Cerebellar cortex (tissue), 1 donor: ENCODE measurements at places on chromosomes 4 and X.

- no peak for DNase-seq
These were observed 111.8 kb upstream of the DKK2 start for GRCh38 chr4:107147873-107148272.

- DNase-seq: no peak
These were observed 74.3 kb upstream of the PPP2R3B start for GRCh38 chrX:460823-461640.

DNA sequence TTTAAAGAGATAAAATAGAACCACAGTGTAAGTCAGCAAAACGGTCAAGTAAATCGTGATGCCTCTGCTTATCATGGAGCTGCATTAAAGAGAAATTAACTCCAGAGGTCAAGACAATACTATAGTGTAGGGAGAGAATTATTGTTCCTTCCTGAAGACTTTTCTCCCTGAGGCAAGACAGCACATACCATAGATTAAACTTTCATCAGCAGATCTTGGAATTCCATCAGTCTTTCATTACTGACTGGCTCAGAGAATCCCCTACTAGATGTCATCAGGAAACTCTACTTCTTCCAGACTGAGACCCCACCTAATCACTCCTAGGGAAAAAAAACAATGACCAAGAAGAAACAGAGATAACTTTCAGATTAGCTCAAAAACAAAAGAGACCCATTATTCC, 131.3 kb downstream of the NSUN7 start:
- no peak for DNase-seq

DNA sequence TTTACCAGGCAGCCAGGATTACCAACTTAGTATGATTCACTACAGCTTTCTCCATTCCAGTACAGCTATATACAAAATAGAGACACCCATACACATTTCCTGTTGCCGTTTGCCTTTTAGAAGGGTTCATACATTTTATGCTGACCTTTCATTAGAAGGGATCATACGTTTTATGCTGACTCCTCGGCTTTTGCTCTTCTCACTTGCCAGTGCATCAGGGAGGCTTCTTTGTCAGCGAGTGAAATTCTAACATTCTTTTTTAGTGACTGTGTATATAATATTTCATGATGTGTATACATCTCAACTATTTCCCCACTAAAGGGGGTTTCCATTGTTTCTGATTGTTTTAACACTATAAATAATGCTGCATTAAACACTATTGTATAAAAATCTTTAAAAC, 552.6 kb downstream of the TRIML1 start:
- no peak for DNase-seq

GRCh38 chr4:47643845-47644244, 158.8 kb downstream of the ATP10D start:
- no peak for DNase-seq

- DNase-seq: no peak
These were observed 178.4 kb downstream of the TECRL start for GRCh38 chr4:64230709-64231310.

GRCh38 chrX:20320461-20321159, 53.9 kb upstream of the RPS6KA3 start:
- no peak for DNase-seq

- DNase-seq: no peak
These were observed 29.9 kb upstream of the PROM1 start for GRCh38 chr4:16113741-16114140.

- DNase-seq: no peak
These were observed 347.4 kb downstream of the FAM47B start for GRCh38 chrX:35289952-35290351.

- DNase-seq: no peak
These were observed 40.7 kb downstream of the LARP7 start for GRCh38 chr4:112677519-112678091.

GRCh38 chrX:50103866-50104566, 96.8 kb downstream of the AKAP4 start:
- DNase-seq: no peak

GRCh38 chrX:112846187-112846586, 5.6 kb upstream of the AMOT start:
- DNase-seq: no peak

- DNase-seq: no peak
These were observed 60.6 kb downstream of the POLR2B start for GRCh38 chr4:57039345-57039744.

GRCh38 chr4:148344352-148344751, 97.9 kb downstream of the NR3C2 start:
- no peak for DNase-seq

- DNase-seq: peak; percentile 17
These were observed 418 bp downstream of the TAB3 start for GRCh38 chrX:30888526-30889146.

- no peak for DNase-seq
These were observed 325.4 kb upstream of the FRG1 start for GRCh38 chr4:189615217-189615663.

- no peak for DNase-seq
These were observed 288.1 kb upstream of the PCDH10 start for GRCh38 chr4:132860976-132861375.

GRCh38 chr4:159698336-159698735, 595.5 kb downstream of the RAPGEF2 start:
- no peak for DNase-seq

- DNase-seq: no peak
These were observed 33.9 kb downstream of the GPRIN3 start for GRCh38 chr4:89273741-89274141.

- no peak for DNase-seq
These were observed 119.3 kb downstream of the ZNF330 start for GRCh38 chr4:141339966-141340365.

DNA sequence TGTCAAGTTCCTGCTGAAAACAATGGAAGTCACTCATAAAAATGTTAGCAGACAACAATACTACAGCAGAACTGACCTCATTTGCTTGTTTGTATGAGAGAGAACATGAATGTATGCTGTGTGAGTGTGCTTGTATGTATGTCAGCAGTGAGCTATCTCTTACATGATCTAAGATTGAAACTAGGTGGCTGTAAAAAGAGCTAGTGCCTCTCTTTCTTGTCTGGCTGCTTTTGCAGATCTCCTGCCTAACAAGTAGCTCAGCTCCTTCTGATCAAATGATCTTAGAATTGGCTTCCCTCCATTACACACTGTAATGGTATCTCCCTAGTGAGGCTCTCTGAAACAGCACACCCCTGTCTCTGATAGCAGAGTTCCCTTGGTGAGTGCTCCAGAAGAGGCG, 20.7 kb downstream of the PAK3 start:
- no peak for DNase-seq

GRCh38 chr4:159069922-159070321, 33.0 kb upstream of the RAPGEF2 start:
- DNase-seq: no peak

GRCh38 chr4:74367656-74368290, 2.8 kb downstream of the EREG start:
- no peak for DNase-seq

- DNase-seq: no peak
These were observed 16.0 kb upstream of the PRRG1 start for GRCh38 chrX:37332987-37333658.

DNA sequence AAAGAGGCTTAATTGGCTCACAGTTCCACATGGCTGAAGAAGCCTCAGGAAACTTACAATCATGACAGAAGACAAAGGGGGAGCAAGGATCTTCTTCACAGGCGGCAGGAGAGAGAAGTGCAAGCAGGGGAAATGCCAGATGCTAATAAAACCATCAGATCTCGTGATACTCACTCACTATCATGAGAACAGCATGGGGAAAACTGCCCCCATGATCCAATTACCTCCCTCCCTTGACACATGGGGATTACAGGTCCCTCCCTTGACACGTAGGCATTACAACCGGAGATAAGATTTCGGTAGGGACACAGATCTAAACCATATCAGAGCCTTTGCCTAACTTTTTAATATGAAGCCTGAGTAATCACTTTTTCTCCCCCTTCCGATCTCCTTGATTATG, 43.7 kb upstream of the MAPK10 start:
- no peak for DNase-seq

GRCh38 chr4:114807357-114807756, 208.8 kb downstream of the UGT8 start:
- no peak for DNase-seq

- no peak for DNase-seq
These were observed 8.6 kb downstream of the SPATA4 start for GRCh38 chr4:176186671-176187395.

DNA sequence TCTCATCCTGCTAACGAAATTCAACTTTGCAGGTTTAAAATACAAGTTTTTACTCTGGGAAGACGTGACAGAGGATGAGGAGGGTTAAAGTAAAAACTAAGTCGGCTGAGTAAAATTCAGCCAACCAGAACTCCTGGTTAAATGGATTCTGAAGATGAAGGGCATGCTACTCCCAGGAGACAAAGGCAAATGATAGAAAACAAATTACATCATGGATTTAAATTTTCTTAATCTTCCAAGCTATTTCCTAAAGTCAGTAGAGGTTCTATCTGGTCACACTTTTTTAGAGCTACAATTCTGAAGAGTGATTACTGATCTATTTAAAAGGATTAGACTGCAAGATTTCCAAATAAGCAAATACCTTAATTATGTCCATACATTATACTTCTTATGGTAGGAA, 47.9 kb downstream of the ZNF827 start:
- DNase-seq: no peak

DNA sequence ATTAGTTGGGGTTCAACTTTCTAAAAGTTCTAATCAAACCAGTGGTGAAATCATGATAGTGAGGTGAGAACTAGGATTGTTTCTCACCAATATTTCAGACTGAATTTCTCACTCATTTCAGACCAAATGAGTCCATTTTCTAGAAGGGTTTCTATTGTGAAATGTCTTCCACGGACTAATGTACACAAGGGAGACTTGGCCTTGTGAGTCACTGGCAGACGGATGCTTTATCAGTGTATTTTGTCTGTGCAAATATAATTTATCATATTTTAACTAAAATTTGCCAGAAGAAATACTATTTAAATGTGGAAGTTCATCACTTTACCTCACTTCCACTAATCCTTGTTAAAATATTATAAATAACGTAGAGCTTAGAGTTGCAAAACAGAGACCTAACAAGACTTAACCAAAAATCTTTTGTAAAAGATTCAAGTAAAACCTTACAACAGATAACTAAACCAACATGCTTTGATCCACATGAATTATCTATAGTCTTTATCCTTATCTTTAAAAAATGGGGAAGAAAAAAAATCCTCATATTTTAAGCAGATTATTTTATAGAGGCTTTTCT, 506.0 kb upstream of the FAM241A start:
- DNase-seq: no peak

GRCh38 chr4:152618971-152619370, 60.8 kb downstream of the TMEM154 start:
- no peak for DNase-seq

DNA sequence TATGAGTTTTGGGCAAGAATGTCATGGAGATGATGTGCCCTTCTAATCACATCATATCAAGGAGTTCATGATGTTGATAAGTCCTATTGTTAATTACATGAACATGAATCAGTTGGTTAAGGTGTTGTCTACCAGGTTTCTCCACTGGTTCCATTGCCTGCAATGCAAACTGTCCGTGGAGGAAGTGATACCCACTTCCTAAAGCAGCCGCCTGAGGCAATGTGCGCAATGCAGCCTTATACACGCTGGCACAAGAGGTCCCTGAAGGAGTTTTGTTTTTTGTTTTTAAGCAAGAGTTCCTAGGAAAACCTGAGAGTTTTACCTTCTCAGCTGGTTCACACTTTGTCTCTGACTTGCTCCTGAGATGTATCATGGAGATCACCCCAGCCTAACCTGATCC, 5.9 kb upstream of the GPKOW start:
- no peak for DNase-seq

GRCh38 chr4:16745009-16745635, 153.3 kb downstream of the LDB2 start:
- DNase-seq: no peak

- no peak for DNase-seq
These were observed 41.0 kb upstream of the DMD start for GRCh38 chrX:33252306-33252825.

- DNase-seq: no peak
These were observed 219.7 kb upstream of the TENM3 start for GRCh38 chr4:182023469-182023868.

DNA sequence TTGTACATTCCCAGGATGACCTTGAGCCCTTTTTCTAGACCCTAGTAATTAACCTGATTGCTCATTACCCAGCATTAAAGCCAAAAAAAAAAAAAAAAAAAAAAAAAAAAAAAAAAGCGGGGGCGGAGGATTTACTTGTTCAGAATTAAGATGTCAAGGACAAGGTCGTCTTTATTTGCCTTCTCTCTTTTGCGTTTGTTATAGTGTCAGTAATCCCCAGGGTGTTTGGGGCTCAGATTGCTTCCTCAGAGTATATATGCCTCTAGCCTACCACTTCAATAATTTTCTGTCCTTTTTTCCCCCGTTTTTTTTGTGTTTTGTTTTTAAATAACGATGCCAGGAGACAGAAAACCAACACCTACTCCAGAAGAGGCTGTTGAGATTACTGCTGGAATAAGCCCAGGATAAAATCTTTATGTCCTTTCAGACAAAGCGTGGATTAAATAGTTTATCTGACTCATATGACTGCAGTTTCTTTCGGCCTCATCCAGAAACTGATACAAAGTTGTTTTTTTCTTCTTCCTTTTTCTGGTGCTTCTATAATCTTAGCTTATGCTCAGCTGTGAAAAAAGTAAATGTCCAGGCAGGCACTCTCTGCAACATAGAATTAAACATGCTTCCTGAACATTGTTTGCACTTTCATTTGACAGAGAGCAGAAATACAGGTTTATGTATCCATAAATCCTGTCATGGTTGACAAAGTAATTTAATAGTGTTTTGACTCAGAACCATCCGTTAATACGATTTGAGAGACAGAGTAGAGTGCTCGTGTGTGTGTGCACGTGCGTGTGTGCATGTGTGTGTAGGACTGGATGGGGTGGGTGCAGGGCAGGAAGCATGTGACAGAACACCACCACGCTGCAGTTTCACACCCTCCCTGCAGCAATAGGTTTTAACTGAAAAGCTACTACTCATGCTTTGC, 138.6 kb downstream of the AFF1 start:
- DNase-seq: no peak

DNA sequence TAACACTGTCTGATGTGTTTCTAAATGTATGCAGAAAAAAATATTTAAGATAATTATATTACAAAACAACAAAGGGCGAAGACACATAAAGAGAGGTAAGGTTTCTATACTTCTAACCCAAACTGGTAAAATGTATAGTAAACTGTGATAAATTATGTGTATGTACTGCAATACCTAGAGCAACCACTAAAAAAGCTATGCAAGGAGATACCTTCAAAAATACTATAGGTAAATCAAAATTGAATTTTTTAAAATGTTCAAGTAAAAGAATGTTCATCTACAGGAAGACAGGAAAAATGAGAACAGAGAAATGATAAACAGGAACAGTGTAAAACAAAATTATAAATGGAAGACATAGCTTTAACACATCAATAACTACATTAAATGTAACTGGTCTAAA, 27.3 kb upstream of the RAI2 start:
- no peak for DNase-seq

DNA sequence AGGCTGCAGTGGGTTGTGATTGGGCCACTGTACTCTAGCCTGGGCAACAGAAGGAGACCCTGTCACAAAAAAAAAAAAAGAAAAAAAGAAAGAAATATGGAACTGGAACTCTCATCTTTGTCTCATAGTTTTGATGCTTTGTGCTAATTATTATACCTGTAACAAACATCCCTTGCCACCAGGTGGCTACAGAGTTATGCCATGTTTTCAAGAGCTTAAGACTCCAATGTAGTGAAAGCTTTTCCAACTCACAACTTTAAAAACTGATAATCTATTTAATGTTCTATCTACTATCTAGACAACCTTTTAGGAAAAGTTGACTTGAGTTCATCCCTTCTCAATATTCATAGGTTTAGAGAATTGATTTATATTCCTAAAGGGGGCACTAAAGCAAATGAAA, 42.4 kb downstream of the HTR2C start:
- DNase-seq: no peak

GRCh38 chrX:729583-730409, 99.2 kb downstream of the SHOX start:
- DNase-seq: no peak
